ENCODE measurements at places on chromosomes 7 and 10. TPM values are rescaled to one million over a fixed set of nuclear protein-coding genes. Genes with fewer than 3 reads are reported as not detected.

- no peak for DNase-seq
Observed at GRCh38 chr10:22222236-22223190, 4.7 kb upstream of the EBLN1 start.

- DNase-seq = no peak
Observed at GRCh38 chr10:117929327-117930067, 117.2 kb downstream of the RAB11FIP2 start.

DNA sequence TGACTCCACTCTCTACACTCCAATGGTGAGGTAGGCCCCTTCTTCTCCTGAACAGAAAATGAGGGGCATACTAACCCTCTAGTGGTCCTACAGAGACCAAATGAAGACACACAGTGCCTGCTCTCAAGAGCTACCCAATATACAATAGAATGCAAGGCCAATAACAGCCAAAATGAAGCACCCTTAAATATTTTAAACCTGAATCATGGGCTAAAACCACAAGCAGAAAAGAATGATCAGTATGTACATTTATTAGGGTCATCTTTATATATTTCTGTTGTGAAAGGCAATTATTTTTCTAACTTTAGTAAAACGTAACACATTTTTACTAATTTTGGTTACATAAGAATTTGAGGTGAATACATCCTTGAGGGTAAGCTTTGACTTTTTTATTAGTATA is 49.9 kb upstream of the COL1A2 start:
- no peak for DNase-seq

DNA sequence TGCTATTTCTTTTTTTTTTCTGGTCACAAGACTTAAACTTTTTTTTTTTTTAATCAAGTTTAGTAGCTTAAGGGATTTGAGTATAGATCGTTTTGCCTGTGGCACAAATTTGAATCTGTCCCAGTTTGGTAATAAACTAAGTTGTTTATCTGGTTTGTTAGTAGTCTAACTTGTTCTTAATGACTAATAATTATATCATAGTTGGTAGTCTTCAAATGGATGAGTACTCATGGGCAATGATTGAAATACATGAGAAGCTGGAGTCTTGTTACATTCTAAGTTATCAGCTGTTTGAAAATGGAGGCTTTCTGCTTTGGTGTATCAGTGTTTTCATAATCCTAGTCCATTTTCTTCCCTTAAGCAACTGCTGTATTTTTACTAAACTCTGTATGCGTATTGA is 12.3 kb downstream of the BTAF1 start:
- DNase-seq = no peak

- DNase-seq = no peak
Observed at GRCh38 chr7:101547022-101547915, 81.8 kb downstream of the MYL10 start.

GRCh38 chr10:43667317-43667731 is 18.6 kb upstream of the ZNF32 start:
- peak; percentile 28 for DNase-seq

DNA sequence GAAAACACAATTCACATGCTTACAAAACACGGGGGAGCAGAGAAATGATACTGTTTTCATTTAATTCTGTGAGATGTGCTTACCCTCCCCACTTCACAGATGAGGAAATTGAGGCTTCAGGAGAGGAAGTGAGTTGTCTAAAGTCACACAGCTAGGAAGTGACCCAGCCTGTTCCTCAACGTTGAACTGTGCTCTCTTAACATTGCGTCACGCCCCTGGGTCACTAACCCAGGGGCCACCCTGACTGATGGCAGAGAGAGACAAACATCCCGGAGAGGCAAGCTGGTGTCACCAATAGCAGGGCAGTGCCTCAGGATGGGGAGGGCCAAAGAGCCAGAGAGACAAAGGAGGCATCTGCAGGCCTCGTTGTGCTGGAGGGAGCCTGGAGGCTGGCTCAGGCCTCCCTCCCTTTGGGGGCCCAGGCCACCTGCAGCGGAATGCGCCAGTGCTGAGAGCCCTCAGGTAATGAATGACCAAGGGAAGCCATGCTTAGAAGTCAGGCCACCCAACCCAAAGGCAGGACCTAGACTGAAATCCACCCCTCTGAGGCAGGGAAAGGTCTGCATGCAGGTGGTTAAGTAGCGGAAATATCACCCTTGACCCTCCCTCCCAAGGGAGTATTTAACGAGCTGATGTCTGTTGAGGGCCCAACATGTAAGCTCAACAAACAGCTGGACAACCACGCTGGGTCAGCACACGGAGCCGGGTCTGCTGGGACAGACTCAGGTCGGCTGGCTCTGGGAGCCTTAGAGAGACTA is 81.3 kb downstream of the C10orf105 start:
- DNase-seq = no peak

- no peak for DNase-seq
Observed at GRCh38 chr7:130099331-130099730, 29.0 kb downstream of the KLHDC10 start.

DNA sequence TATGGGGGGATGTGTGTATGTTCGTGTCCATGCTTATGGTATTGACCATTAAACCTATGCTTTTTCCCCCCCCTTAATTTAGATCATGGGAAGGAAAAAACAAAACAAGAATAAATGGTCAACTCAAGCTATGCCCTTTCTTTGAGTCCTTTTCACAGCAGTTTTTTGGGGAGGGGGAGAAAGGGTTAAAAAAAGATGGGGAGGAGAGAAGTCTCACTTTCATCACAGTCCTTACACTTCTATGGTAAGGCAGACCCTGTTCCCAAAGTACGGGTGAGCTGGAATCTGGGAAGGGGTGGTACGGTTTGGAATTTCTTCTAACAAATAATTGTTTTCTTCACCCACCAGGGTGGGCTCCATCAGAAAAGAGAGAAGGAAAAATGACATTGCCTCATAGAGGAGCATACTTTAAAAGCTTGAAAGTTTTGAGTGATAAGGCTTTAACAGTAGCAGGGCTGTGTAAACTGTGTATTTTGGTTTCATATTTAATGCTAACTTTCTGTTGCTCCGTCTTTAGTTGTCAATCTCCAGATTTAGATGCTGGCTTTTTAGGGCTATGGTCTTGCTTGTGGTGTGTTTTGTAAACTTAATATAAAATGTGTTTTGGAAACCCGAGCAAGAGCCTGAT is 180.1 kb downstream of the TCF7L2 start:
- DNase-seq = no peak

DNA sequence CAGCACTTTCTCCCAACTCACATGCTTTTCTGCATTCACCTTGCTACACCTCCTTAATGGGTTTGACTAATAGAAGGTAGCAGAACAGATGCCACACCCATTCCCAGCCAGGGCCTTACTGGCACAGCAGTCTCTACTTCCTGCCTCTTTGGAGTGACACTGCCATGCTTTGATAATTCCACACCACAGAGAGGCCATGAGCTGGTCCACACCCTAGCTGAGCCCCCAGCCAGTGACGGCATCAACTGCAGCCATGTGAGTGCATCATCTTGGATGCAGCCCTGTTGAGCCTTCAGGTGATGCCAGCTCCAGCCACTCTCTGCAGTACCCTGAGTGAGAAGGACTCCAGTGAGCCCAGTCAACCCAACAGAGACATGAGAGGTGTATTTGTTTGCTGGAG is 27.5 kb upstream of the EZH2 start:
- DNase-seq = no peak

DNA sequence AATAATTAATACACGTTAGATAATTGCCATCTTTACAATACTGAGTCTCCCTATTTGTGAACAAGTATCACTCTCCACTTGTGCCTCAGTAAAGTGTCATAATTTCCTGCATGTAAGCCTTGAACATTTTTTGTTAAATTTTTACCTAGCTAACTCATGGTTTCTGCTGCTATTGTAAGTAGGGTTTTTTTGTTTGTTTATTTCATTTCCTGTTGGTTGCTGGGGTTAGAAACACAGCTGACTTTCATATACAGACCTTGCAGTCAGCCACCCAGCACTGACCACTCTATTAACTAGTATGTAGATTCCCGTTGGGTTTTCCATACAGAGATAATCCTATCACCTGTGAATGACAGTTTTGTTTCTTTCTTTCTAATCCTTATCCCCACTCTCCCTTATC is 133.3 kb downstream of the MPP7 start:
- DNase-seq = no peak

GRCh38 chr10:111117528-111118277 is 40.9 kb downstream of the ADRA2A start:
- no peak for DNase-seq

DNA sequence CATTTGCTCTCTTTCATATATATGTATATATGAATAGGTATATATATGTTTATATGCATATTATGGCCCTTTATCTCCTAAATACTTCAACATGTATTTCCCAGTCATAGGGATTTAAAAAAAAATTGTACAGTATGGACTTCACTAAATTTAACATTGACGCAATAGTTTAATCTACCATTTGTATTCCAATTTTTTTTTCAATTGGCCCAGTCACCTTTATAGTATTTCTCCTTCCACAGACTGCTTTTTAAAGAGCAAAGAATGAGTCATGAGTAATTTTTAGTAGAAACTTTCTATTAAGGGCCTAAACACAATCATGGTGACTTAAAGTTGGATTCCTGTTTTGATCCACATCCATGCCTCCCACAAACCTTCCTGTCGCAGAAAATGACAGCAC is 20.5 kb downstream of the CCSER2 start:
- no peak for DNase-seq

DNA sequence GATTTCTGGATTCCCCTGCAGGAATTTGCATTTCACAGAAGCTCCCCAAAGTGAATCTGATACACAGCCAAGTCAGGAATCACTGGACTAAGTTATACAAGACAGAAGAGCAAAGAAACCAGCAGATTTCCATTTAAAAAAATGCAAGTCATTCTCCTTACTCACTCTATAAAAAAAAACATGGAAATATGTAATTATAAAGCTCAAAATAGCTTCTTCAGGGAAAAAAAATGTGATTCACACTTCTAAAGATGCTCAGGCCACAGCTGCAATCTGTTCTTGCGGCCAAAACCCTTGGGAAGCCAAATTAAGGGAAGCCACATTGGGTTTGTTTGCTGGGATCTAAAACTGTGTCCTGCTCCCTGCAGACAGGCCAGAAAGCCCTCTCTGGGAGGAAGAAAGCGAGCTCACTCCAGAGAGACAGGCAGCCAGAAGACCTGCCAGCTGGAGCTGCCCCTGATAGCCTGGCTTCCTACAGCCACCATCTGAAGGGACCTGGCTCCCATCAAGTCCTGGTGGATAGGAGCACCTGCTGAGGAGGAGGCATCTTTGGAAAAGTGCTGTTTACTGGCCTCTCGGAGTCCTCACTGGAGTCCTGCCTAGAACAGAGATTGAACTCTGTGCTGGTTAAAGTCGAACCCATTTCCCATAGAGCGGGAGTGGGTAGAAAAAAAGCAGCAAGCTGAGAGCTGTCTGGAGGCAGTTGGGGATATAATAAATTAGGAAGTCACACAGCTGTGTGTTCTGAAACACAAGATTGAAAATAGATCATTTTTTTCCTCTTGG is 359.2 kb upstream of the AOAH start:
- DNase-seq = no peak

- no peak for DNase-seq
Observed at GRCh38 chr7:88586219-88586618, 173.3 kb upstream of the ZNF804B start.

DNA sequence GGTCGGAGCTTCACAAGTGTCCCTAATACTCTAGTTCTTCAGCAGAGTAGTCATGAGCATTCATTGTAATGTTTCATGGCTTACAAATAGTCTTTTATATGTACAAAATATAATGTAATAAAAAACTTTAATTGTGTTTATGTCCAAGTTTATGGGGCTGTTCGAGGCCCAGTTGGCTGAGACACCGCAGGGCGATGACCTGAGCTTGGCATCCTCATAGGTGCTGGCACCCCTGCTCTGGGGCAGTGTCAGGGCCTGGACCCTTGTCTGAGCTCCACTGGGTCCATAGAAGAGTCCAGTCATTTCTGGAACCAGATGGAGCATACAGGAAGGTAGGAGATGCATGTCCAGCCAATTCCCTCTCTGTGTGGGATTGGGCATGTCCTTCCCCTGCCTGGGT is 12.9 kb upstream of the ZMIZ1 start:
- no peak for DNase-seq

GRCh38 chr7:151896486-151896885 is 19.6 kb upstream of the PRKAG2 start:
- DNase-seq = no peak

- no peak for DNase-seq
Observed at GRCh38 chr10:7438196-7438986, 27.6 kb upstream of the SFMBT2 start.

DNA sequence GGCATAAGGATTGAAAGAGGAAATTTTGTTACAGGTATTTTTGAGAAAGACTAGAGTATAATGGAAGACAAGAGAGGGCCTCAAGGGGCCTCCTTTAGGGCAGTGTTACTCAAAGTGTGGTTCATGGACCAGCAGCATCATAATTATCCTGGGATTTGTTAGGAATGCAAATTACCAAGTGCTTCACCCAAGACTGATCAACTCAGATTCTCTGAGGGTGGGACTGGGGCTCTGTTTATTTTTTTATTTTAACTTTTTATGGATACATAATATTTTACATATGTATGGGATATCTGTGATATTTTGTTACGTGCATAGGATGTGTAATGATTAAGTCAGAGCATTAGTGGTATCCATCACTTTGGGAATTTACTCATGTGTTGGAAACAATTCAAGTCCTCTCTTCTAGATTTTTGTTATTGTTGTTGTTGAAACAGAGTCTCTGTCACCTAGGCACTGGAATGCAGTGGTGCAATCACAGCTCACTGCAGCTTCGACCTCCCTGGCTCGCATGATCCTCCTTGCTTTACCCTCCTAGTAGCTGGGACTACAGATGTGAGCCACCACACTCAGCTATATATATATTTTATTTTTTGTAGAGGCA is 2.2 kb upstream of the KCTD7 start:
- DNase-seq = no peak

GRCh38 chr7:127690806-127691205 is 38.8 kb downstream of the SND1 start:
- no peak for DNase-seq

- DNase-seq = no peak
Observed at GRCh38 chr7:87935384-87935706, 1.3 kb downstream of the ADAM22 start.

DNA sequence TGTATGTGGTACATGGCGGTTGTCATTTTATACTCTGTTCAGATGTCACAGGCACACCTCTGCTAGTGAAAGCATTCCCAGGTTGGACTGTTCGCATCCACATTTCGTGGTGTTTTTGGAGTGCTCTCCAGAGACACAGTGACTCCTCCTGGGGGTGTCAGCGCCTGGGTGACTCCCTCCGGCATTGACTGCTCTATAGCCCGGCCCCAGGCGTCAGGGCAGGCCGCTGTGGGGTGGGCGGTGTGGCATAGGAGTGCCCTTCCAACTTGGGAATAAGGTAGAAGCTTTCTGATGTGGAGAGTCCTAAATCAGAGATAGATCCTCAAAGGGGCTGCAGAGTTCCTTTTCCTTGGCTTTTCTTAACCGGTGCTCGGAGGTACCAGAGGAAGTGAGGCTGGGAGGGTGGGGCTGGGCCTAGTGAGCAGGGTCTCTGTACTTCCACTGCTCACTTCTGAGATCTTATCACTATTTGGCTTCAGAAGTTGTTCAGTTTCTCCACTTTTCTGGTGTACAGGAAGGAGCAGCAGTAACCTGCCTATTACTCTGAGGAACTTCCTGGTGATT is 32.3 kb downstream of the CCNY start:
- no peak for DNase-seq

GRCh38 chr10:21280971-21281572 is 244.4 kb downstream of the SKIDA1 start:
- no peak for DNase-seq

Gene DDX56
- 111 TPM for total RNA-seq

Gene SPRN
- total RNA-seq = 0.12 TPM

Gene SYCE1
- total RNA-seq = not detected

Gene ENKUR
- 0.46 TPM for total RNA-seq

Gene CLRN3
- total RNA-seq = 2.7 TPM

Gene CTTNBP2
- 14.0 TPM for total RNA-seq

Gene THAP5
- 21.4 TPM for total RNA-seq

Gene COL13A1
- total RNA-seq = 0.43 TPM

Gene SFRP5
- 81.0 TPM for total RNA-seq

Gene SRGN
- total RNA-seq = not detected

Gene ASB10
- not detected for total RNA-seq
